Transverse colon (tissue), 4 donors: ENCODE measurements at places on chromosomes 4 and X.
A peak's percentile ranks its signal among the peaks of the same experiment; 100 is the strongest.

GRCh38 chrX:10828036-10828435, 207.7 kb upstream of the MID1 start:
- DNase-seq: no peak

GRCh38 chrX:20461002-20461401, 194.3 kb upstream of the RPS6KA3 start:
- DNase-seq: no peak

DNA sequence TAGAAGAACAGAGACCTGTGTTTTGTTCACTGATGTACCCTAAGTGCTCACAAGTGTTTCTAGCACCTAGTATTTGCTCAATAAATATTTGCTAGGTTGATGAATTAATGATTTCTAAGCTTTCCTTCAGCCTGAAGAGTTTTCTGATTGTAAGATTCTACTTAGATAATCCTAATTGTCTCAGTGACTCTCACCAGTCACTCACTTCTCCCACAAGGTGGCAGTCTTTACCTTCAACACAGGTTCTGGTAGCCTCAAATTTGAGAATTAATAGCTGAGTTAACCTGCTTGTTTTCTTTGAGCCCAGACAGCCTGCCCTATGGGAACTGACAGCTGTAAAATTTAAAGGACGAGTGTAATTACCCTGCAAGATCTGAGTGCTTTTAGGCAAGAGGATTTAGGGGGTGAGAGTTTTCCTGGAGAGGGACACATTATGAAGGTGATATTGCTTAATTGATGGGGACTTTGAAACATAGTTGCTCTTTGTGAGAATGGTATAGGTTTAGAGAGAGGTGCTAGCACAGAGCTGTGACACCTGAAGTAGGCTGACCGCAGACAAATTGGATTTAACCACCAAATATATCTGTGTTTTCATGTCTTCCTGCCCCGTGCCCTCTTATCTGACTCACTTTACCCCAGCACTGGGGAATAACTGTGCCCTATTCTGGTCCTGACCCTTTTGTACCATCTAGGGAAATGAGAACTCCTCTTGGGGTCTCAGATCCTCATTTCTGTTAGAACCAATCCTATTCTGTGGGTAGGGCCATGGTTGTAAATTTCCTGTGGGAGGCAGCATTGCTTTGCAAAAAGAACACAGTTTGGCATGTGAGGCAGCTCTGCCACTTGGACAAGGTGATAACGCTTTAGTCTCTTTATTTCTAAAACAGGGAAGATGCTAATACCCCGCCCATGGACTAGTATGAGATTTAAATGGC, 27.7 kb downstream of the CD38 start:
- DNase-seq: no peak

DNA sequence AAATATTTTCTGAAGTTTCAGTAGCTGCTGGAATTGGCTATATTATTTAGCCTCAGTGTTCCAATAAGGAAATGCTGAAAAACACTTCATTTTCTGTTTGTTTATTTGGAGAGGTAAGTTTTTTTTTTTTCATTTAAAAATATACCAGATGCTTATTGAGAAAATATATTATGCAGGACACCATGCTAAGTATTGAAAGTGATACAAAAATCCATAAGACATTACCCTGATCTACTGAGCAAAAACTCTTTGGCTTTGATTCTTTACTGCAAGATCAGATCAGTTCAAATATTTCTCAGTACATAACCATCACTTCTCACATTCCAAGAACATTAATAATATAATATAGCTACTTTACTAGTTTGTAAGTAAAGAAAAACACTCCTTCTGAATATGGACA, 123.4 kb upstream of the PACRGL start:
- no peak for DNase-seq

DNA sequence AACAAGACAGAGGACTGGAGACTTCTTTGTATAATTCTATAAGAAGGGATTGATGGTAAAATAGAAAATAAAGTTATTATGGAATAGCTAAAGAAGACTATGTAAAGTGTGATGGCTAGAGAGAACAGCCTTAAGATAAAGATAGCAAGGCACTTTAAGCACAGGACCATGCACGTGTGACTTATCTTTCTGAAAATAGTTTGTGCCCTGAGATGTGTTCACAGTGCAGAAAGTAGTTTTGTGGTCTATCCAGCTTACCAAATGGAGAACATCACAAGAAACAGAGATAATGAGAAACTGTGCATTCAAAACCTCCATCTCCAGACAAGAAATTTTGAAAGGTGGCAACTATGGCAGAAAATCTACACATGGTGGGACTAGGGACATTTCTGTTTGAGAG, 213.3 kb downstream of the PARM1 start:
- no peak for DNase-seq

- no peak for DNase-seq
Measured at GRCh38 chr4:96317891-96318290, 478.0 kb downstream of the PDHA2 start.

DNA sequence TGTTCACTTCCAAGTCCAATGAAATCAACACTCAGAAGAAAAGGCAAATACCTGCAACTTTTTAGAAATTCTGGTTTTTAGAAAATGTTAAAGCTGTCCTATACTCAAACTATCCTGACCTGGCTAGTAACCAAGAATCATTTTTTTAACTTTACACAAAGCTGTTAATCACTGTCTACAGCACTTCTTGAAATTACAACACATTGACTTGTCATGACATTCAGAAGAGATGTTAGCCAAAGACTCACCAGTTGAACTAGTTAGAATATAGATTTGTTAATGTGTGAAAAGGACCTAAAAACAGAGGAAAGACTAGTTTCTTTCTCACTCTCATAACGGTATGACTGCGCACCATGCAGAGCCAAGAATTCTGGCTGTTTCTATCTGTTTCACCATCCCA, 98.8 kb downstream of the COX18 start:
- DNase-seq: no peak

DNA sequence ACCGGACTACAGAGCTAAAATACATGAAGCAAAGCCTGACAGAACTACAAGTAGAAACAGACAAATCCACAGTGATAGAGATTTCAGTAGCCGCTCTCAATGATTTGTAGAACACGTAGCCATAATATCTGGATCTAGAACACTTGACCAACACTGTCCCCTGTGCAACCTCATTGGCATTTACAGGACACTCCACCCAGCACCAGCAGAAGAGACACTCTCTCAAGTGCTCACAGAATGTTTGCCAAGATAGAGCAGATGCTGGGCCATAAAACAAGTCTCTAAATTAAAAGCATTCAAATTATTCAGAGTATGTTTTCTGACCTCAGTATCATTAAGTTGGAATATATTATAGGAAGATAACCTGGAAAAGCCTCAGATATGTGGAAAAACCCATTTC, 21.7 kb downstream of the HTT start:
- no peak for DNase-seq

DNA sequence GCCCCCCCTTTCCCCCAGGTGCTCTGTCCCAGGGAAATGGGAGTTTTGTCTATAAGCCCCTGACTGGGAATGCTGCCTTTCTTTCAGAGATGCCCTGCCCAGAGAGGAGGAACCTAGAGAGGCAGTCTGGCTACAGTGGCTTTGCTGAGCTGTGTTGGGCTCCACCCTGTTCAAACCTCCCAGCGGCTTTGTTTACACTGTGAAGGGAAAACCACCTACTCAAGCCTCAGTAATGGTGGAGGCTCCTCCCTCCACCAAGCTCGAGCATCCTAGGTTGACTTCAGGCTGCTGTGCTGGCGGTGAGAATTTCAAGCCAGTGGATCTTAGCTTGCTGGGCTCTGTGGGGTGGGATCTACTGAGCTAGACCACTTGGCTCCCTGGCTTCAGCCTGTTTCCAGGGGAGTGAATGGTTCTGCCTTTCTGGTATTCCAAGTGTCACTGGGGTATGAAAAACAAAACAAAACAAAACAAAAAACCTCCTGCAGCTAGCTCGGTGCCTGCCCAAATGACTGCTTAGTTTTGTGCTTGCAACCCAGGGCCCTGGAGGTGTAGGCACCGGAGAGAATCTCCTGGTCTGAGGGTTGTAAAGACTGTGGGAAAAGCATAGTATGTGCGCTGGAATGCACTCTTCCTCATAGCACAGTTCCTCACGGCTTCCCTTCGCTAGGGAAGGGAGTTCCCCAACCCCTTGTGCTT, 41.7 kb downstream of the ITM2A start:
- no peak for DNase-seq

GRCh38 chr4:184395971-184396391, 78.4 kb downstream of the IRF2 start:
- DNase-seq: no peak

DNA sequence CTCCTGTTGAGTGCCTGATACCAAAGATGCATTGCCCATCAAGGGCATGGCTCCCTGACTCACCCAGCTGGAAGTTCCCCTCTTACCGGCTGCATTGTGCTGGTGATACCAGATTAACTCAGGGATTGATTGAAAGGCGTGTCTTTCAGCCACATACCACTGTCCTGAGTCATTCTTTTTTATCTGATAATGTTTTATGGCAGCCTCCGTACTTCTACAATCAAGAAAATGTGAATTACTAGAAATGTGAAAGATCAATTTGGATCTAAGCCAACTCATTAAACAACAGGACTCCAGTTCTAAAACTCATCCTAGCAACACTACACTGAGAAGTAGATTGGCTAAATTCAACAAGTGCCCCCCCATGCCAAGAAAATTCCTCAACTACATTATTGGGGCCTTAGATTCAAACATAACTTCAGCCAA, 40.0 kb downstream of the TXK start:
- peak; percentile 68 for DNase-seq

DNA sequence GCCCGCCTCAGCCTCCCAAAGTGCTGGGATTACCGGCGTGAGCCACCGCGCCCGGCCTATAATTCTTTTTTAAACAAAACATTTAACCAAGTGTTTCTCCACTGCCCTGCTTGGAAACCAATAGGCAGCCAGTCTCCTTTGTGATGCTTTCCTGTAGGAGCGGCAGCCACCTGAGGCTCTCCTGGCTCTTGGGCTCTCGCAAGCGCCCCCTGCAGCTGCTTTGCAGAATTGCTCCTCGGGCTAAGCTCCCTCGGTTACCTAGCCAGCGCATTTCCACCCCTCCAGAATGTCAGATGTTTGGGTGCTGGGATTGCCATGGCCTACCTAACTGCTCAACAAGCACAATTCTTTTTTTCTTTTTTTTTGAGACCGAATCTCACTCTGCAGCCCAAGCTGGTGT, 7.7 kb downstream of the S100P start:
- no peak for DNase-seq

DNA sequence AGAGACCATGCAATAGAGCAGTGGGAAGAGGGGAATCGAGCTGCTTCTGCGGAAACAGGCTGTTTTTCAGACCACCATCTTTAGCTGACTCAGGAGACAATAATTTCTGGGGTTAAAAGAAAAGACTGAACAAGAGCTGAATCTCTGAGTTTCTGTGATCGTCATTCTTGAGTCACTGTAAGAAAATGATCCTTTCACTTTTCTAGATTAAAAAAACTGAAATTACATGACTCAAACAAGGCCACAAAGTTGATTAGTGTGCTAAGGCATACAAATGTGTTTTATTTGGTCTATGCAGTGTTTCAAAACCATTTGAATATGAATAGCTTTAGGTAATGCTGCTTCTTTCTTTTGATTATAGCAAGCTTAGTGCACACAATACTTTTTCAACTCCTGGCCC, 194.4 kb upstream of the RPL34 start:
- DNase-seq: no peak

GRCh38 chrX:31590581-31591114, 518.8 kb upstream of the FTHL17 start:
- DNase-seq: no peak

DNA sequence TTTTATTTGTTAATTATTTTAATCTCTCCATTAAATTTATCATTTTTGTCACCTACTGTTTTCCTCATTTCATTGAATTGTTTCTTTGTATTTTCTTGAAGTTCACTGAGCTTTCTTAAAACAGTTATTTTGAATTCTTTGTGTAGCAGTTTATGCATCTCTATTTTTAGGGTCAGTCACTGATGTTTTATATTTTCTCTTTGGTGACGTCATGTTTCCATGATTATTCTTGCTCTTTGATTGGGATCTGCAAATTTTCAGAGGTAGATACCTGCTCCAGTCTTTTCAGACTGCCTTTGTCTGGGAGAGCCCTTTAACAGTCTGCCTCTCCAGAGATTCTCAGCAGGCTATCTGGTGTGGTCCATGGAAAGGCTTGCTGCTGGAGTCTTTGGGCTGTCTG, 25.6 kb upstream of the TRPC5 start:
- DNase-seq: no peak

GRCh38 chrX:72297953-72298730, 7.6 kb downstream of the CITED1 start:
- no peak for DNase-seq

GRCh38 chr4:20367446-20367845, 115.7 kb downstream of the SLIT2 start:
- no peak for DNase-seq

DNA sequence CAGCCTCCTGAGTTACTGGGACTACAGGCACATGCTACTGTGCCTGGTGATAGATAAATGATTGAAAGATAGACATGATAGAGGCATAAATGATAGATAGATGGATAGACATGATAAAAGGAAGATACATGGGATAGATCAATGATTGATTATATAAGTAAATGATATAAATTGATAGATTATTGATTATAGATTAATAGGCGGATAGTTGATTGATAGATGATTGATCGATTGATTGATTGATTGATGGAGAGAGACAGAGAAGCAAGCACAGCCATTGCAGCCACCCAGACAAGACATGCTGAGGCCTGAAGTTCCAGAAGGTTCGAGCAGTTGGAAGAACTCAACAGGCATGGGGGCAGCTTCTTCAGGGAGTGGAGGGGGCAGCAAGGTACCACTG, 17.7 kb upstream of the PLXNB3 start:
- no peak for DNase-seq

GRCh38 chr4:33316033-33316432, 2595.9 kb downstream of the PCDH7 start:
- no peak for DNase-seq

DNA sequence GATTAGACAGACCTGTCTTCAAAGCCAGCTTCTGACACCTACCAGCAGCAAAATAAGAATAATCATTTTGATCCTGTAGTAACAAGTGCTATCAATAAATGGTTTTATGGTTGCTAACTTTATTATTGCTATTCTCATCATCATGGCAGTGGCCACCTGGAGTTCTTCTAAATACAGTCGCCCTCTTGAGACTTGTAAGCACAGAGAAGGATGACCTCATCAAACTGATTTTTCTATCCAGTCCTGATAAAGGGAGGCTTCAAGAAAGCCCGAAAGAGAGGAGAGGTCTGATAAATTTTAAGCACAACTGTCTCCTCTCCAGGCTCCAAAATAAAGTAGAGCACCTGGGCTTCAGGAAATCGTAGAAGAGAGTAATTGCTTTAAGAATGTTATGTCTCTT, 286.4 kb downstream of the USP46 start:
- no peak for DNase-seq

- DNase-seq: no peak
Measured at GRCh38 chr4:3760841-3761240, 5.3 kb upstream of the ADRA2C start.

DNA sequence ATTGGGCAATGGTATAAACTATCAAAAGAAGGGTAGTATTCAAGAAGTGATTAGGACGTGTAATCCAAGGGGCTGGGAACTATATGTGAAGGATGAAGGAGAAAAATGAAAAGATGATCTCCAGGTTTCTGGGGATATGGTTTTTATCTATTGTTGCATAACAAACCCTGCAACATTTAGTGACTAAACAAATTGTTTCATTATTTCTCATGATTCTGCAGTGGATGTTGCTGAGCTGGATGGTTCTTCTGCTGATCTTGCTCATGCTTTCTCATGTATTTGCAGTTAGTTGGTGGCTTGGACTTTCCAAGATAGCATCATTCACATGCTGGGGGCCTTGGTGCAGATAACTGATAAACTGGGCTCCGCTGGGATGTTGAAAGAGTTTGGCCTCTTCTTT, 29.1 kb downstream of the PHOX2B start:
- DNase-seq: no peak
